ENCODE measurements at places on chromosomes 11 and 22. TPM values are rescaled to one million over a fixed set of nuclear protein-coding genes. Genes with fewer than 3 reads are reported as not detected.

- no peak overlapping the region for H3K4me3 ChIP-seq
- H3K27me3 ChIP-seq = no peaks in the 10 kb centered on the region
- DNase-seq = no peak
- no peaks in the 10 kb centered on the region for H3K36me3 ChIP-seq
- H3K4me1 ChIP-seq = no peaks in the 10 kb centered on the region
- no peak overlapping the region for H3K27ac ChIP-seq
Observed at GRCh38 chr11:134474942-134475341, 62.9 kb upstream of the B3GAT1 start.

DNA sequence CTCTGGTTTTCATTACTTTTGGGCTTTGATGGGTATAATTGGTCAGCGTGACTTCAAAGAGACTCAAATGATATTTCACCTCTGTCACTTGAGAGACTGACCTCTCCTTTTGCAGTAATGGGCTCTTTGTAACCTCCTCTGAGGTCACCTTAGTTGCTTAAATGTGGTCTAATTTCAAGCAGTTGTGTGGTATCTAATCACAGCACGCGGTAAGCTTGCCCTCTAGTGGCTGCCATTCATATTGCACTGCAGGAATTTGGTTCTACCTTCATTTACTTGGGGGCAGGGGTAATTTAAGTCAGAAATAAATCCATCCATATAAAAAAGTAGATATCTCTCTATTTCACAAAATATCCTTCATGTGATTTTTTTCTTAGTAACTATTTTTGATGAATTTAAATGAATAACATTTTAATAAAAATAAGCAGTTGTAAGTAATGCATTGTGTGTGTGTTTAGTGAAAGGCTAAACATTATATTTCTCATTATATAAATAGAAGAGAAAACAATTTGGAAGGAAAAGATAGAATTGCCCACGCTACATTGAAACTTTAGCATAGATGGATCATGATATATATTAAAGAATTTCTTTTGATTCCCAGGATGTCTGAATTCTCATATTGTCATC lies 55.0 kb upstream of the ANO3 start:
- no peaks in the 10 kb centered on the region for H3K27me3 ChIP-seq
- H3K36me3 ChIP-seq = no peaks in the 10 kb centered on the region
- DNase-seq = peak; percentile 35
- no peak overlapping the region for H3K27ac ChIP-seq
- no peaks in the 10 kb centered on the region for H3K4me1 ChIP-seq
- H3K4me3 ChIP-seq = no peak overlapping the region

Gene CNIH2
- not detected for total RNA-seq

Gene MICAL2
- total RNA-seq = 27.4 TPM

All from thyroid gland (tissue), 4 donors.